GM23248 (cell line): ENCODE measurements at places on chromosomes 12 and 14.
A peak's percentile ranks its signal among the peaks of the same experiment; 100 is the strongest.

DNA sequence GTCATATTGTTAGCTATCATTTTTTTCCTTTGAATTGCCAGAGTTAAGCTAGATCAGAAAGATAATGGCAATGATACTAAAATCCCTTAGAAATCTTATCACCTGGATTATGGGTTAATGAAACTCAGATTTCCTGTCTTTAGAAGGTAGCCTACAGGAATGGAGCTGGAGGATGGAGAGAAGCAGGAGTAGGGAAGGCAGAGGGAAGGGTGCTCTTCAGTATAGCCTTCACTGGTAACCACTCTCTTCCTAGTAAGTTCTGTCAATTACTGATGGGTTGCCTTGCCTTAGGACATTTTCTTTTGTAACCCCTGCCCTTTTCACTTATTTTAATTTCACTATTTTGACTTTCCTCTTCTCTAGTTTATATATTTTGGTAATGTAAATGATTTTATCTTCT, 27.8 kb upstream of the ABCD2 start:
- no peak for DNase-seq

GRCh38 chr14:80390906-80391305, 179.6 kb upstream of the DIO2 start:
- peak; percentile 51 for DNase-seq

- DNase-seq: peak; percentile 53
These were observed 2.9 kb downstream of the MYL2 start for GRCh38 chr12:110917467-110917866.

DNA sequence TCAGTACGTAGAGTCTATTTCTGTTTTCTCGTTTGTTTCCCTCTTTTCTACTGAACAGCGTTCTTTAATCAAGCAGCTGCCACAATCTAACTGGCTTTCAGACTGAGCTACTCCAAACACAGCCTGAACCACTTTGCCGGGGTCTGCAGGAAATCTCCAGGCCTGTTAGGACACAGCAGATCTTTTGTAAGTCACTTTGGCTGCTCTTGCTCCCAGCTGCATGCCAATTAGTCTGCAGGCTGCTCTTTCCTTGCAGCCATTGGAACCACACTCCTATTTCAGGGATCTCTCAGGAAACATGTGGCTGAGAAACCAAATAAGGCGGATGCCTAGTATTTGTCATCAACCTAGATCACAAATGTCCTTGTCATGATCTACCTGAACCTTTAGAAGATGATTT, 73.6 kb downstream of the TMTC1 start:
- DNase-seq: peak; percentile 12
